ENCODE measurements at places on chromosomes 11 and 22.
A peak's percentile ranks its signal among the peaks of the same experiment; 100 is the strongest.

DNA sequence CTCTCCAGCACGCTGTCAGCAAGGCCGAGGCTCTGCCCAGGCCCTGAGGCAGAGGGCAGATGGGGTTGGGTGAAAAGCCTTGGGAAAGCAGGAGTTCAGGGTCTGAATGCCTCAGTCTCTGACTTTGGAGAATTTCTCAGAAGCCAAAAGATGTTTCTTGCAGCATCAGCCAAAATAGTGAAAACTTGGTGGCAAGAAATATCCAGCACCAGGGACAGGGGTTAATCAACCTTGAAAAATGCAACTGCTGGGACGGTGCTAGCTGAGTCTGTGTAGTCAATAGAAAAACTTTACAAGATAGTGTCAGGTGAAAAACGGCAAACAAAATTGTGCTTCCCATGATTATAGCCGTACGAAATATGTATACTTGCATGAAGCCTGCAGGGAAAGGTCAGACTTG lies 1.4 kb upstream of the ABCC8 start:
- DNase-seq = no peak

- DNase-seq = peak; percentile 64
Measured at GRCh38 chr22:41367680-41368542, 13.8 kb upstream of the TEF start.

GRCh38 chr11:41522899-41523672 lies 63.6 kb upstream of the LRRC4C start:
- DNase-seq = no peak

DNA sequence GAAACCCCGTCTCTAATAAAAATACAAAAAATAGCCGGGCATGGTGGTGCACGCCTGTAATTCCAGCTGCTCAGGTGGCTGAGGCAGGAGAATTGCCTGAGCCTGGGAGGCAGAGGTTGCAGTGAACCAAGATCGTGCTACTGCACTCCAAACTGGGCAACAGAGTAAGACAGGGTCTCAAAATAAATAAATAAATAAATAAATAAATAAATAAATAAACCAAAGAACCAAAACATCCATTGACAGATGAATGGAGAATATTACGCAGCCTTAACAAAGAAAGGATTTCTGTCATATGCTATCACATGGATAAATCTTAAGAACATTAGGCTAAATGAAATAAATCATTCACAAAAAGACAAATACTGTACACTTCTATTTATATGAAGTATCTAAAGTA lies 11.1 kb upstream of the CSTF3 start:
- DNase-seq = no peak

GRCh38 chr11:30889143-30889794 lies 303.1 kb upstream of the MPPED2 start:
- DNase-seq = no peak

DNA sequence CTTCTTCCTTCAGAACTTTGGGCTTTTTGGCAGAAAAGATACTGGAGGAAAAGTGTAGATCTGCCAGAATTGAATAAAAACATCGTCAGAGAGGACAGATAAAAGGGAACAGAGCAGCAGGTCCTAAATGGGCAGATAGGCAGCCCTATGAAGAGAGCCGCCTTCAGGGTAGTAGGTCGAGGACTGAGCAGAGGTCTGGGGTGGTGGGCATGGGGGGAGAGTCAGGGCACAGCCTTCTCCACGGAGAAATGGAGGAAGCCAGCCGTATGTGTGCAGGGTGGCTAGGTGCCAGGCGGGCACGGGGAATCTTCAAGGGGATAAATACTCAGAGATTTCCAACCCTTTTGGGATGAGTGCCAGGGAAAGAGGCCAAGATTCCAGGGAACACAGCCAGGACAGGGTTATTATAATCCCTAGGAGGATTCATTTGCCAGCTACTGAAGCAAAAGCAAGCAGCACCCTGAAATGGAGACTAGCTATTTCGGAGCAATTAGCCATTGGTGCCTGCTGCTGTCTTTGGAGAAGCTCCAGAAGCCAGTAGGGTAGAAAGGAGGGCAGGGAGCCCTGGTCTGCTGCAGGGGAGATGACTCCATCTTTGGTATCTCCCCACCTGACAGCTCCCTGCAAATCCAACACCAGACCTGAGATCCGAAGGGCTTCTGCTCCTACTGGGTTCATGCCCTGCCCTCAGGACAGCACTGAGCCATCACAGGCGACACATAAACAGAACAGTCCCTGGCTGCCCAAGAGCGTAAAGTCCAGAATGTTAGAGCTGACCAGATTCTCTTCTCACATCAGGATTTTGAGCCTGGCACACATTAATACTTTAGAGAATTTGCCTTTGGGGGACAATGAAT lies 174.5 kb upstream of the NTM start:
- DNase-seq = peak; percentile 69

DNA sequence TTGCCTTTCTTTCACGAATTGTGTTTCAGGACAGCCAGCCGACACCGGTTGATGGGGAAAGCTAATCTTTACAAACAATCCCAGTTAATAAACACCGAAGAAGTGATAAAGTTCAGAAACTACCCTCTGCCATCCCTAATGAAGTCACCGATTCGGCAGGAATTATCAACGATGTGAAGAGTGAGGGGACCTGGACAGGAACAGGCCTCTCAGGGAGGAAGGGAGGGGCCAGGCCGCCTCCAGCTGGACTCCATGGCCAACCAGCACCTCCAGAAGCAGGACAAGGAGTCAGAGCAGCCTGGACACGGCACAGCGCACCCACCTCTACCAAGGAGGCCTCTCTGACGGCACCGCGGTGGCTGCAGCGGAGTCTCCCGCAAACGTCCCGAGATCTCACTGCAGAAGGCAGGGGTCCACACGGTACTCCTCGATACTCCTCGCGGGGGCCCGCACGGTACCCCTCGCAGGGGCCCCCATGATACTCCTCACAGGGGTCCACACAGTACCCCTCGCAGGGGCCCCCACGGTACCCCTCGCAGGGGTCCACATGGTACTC lies 3.9 kb downstream of the TOLLIP start:
- DNase-seq = no peak

DNA sequence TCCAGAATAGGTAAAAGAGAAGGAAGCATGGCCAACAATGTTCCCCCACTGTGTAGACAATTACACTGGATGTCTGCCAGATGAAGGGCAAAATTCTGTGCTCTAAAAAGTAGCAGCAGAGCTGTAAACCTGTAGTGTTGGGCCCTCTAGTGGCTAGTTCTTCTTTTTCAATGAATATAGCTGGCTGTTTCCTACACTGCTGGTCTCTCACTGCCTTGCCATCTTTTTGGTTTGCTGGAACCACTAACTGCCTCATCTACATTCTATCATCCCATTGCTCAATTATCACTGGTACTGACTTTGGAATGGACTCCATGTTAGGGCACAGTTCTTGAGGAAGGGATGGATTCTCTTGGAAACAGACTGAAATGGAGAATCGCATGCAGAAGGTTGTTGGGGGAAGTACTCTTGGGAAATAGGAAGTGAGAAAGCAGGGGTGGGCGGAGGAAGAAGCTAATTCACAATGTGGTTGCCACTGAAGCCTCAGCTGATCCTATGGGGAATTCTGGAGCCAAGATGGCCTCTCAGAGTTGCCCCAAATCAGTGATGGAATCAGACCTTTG lies 17.9 kb downstream of the KCNE3 start:
- peak; percentile 59 for DNase-seq

DNA sequence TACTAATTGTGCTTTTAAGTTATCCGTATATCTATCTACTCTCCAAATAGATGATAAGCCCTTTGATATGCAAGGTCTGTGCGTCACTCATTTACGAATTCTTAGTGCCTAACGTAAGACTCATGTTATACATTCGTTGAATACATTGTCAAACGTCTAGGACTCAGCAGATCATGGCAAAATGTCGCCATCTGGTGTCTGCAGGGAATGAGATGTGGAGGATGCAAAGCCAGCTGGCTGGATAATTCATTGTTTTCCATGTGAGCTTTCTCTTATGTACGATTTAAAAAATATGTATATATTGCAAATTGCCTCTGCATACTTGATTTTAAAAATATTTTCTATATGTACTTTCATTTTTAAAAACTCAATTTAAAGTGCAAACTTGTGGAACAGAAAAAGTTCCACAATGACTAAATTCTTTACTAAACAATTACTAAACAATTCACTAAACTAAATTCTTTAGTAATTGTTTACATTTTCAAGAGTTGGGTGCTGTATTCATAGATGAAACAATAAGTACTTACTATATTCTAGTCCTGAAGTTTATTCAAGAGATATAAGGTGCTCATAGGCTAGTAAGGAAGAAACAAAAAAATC lies 33.8 kb downstream of the ZNF202 start:
- DNase-seq = peak; percentile 76

- no peak for DNase-seq
Measured at GRCh38 chr11:44997566-44997965, 46.9 kb upstream of the TP53I11 start.

- no peak for DNase-seq
Measured at GRCh38 chr11:46240861-46241260, 36.6 kb upstream of the CREB3L1 start.

DNA sequence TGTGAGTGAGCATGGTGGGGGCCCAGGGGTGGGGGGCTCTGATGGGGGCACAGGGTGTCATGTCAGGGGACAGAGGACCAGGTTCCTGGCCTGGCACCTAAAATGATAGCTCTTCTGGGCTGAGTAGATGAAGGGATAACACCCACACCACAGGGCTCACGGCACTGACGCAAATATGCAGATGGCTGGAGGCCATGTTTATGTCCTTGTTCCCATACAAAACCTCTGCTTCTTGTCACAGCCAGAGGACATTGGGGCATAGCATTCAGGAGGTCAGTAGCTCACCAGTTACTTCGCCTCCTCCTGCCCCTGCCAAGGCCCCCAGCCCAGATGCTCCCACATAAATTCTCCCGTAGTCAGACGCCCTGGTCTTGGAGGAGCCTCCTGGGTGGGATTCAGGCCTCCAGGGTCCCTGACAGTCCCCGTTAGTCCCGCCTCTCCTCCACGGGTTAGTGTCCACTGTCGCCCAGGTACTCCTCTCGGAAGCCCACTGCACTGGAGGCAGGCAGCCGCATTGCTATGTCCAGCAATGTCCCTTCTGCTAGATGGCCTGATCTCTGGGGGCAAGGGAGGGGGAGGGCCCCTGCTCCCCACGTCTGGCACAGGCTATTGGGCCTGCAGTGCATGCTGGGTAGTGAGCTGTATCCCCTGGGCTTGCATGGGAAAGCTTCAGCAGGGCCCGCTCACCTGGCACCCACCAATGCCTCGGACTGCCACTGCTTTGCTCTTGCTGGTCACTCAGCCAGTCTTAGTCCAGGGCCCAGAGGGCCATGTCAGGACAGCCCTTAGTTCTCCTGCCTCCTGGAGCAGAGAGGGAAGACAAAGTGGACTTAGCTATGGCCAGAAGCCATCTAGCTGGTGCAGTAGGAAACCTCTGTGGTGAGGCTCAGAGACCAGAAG lies 75.6 kb upstream of the MYOD1 start:
- no peak for DNase-seq

- no peak for DNase-seq
Measured at GRCh38 chr11:33731723-33732531, 4.3 kb downstream of the CD59 start.

DNA sequence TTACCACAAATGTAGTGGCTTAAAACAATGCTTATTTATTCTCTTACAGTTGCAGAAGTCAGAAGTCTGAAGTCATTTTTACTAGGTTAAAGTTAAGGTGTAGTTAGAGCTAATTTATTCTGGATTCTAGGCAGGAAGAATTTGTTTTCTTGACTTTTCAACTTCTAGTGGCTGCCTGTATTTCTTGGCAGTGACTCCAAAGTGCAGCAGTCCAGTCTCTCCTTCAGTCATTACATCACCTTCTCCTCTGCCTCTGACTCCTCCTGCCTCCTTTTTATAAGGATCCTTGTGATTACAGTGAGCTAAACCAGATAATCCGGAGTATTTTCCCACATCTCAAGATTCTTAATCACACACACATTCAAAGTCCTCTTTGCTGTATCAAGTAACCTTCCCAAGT lies 581.4 kb downstream of the KCNA4 start:
- DNase-seq = no peak
